Smooth muscle cell of the brain vasculature (primary cell): ENCODE measurements at places on chromosomes 13 and 19.

GRCh38 chr13:91349992-91350911, 2.8 kb downstream of the MIR17HG start:
- no peak for DNase-seq

DNA sequence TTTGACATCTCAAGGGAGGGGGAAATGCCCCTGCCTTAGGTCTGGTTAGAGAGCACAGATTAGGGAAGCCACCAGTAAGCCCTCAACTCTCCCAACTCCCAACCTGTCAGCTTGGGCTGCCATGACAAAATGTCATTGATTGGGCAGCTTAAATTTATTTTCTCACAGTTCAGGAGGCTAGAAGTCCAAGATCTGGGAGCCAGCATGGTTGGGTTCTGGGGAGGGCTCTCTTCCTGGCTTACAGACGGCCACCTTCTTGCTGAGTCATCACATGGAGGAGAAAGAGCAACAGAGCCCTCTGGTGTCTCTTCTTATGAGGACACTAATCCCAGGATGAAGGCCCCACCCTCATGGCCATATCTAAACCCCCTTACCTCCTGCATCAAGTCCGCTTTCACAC, 24.2 kb downstream of the C19orf12 start:
- no peak for DNase-seq

GRCh38 chr19:39351537-39352064, 9.4 kb downstream of the SAMD4B start:
- no peak for DNase-seq

- DNase-seq: no peak
These were observed 7.1 kb upstream of the DOCK6 start for GRCh38 chr19:11269408-11269807.

DNA sequence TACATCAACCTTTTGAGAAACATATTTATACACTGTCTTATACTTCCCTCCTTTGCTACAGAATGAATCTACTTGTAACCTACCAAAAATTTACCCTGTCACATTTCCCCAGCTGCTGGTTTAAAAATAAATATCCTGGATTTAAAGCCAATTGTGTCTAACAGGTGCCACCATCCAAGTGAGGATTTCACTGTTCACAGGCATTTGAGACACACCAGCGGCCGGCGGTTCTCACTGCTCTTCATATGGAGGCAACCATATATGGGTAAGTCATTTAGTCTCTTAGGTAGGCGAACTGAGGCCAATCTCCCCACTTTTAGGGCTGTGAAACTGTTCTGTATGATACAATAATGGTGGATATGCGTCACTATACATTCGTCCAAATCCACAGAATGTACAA, 26.2 kb downstream of the SLC25A30 start:
- no peak for DNase-seq

GRCh38 chr19:18735324-18735723, 51.8 kb downstream of the CRTC1 start:
- no peak for DNase-seq

GRCh38 chr19:37718304-37718703, 1.3 kb downstream of the ZNF607 start:
- no peak for DNase-seq

DNA sequence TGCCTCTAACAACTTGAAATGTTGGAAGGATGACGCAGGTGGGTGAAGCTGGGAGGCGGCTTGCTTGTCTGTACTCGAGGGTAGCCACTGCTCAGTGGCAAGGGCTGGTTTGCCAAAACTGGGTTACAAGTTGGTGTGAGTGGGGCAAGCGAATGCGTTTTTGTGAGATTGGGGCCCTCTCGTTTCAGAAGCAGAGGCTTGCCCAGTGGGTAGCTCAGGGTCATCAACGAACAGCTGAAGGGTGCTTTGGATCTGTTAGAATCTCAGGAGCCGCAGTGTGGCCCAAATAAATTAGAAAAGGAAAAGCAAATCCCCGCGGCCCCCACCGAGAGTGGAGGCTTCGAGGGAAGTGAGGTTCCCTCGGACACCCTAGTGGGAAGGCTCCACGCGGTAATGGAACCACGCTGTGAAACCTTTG, 7.3 kb downstream of the ATP4B start:
- no peak for DNase-seq

GRCh38 chr19:38743394-38744297, 628 bp downstream of the CAPN12 start:
- no peak for DNase-seq

GRCh38 chr19:48443731-48444128, 2.1 kb upstream of the GRWD1 start:
- no peak for DNase-seq

GRCh38 chr19:18261474-18261873, 12.8 kb downstream of the IQCN start:
- no peak for DNase-seq

- no peak for DNase-seq
These were observed 30.0 kb upstream of the ATP12A start for GRCh38 chr13:24650161-24650560.

DNA sequence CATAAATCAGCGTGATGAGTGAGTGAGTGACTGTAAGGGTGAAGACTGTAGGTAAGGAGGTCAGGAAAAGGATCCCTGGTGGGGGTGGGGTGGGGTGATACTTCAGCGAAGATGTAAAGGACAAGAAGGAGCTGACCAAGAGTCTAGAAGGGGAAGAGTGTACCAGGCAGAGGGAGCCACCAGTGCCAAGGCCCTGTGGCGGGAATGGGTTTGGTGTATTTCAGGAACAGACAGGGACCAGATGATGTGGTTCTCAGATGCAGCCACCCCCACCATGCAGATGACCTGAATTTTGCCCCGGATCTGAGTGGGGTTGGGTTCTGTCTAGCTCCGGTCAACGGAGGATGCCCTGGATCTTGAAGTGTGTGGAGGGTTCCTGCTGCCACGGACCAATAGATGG, 30.1 kb upstream of the SLC7A10 start:
- DNase-seq: no peak

GRCh38 chr13:21075011-21075378, 13.6 kb upstream of the LATS2 start:
- DNase-seq: no peak

GRCh38 chr13:94494026-94494425, 14.5 kb upstream of the DCT start:
- no peak for DNase-seq

DNA sequence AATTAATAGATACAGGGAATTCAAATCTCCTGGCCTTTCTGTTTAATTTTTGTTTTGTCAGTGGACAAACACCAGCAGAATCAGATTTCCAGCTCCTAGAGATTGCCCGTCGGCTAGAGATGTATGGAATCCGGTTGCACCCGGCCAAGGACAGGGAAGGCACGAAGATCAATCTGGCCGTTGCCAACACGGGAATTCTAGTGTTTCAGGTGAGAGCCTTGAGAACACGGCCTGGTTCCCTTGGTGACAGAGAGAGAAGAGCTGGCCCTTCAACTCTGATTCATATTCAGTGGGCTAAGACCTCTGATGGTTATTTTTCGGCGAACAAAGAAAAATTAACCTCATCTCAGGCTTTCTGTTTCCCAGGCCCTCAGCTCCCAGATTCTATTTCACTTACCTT, 191.3 kb downstream of the STK24 start:
- DNase-seq: no peak

- peak; percentile 39 for DNase-seq
These were observed 65.8 kb upstream of the STARD13 start for GRCh38 chr13:33351319-33351718.

DNA sequence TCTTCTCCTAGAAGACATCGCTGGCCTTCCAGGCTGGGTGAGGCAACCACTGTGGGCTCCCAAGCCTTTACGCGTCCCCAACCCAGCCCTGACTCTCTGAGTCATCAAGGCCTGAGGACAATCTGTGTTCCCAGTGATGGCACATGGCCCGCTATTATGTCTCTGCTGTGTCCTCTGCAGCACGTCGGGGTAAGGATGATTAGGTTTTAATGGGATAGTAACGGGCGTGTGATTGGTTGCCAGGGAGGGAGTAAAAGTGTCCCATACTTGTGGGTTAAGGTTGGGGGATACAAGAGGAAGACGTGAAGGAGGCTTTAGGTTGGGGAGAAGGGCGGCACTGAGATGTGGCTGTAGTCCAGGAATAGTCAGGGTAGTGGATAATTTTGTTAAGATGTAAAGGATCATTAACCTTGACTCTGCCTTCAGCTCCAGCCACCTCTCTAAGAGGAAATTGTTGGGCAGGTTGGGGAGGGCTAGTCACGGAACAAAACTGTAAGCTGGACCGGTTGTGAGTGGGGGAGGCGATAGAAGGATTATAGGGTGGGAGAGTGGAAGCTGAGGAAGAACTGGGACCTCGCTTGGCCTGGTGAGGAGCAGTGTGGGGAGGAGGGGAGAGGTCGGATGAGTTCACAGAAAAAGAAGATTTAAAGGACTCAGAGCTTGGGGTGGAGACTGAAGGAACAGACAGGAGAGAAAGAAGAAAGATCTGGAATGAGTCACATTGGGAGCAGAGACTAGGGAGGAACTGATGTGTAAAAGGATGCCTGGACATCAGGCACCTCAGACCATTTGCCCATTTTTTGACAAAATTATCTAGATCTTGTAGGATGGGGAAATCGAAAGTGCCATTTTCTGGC, 27.9 kb upstream of the IGFL1 start:
- DNase-seq: no peak

- no peak for DNase-seq
These were observed 51.2 kb upstream of the ABCC4 start for GRCh38 chr13:95352486-95352885.

DNA sequence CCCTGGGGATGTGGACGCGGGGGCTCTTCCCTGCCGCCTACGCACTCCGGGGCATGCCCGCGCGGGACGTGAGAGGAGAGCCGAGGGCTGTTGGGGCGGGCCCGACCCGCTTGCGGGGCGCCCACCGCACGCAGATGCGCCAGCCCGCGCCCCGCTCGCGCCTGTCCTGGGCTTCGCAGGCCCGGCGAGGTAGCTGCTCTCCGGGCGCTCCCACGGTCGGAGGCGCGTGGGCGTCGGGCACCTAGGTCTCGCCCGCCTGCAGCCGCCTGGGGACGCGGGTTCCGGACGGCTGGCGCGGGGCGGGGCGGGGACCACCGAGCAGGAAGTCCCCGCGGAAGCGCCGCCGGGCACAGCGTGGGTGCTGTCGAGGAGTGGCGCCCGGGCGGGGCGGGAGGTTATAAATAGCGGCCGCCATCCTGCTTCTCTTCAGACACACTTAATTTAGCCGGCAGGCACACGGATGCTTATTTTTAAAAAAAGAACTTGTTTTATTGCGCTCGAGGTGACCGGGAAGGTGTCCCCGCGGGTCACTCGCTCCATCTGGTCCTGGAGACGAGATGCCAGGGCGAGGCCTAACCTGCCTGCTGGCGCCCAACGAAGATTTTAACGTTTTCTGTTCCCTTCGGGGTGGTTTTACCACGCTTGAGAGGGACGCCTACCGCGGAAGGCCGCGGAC, 561 bp upstream of the GJA3 start:
- DNase-seq: no peak
